ENCODE measurements at places on chromosomes 13 and 19.

- no peak for DNase-seq
These were observed 1199.7 kb downstream of the DIAPH3 start for GRCh38 chr13:58964048-58964447.

- no peak for DNase-seq
These were observed 683.4 kb upstream of the ARGLU1 start for GRCh38 chr13:107251341-107251740.

DNA sequence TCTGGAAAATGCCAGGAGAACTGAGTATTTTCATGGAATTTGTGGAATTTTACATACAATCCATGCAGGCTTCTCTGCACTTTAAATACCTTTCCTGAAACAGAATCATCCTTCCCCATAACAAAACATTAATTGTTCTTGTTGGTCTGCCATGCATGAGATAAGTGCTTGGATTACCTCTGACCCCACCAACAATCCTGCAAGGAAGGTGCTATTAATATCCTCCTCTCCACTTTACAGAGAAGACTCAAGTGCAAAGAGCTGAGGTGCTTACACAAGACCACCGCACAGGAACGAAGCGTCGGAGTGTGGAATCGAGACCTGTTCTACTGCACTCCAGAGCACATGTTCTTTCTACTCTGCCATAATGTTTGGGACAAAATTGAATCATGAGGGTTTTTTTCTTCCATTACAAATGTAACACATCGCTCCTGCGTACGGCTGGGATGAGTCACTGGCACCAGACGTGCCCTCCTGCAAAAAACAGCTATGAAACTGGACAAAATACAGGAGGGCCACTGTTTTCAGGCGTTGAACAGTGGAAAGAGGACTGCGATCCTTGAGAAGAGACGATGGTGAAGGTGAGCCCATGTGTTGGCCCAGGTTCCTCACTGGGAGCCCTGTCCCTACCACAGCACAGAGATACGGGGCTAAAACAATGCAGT is 12.9 kb upstream of the LRRC4B start:
- DNase-seq = no peak

DNA sequence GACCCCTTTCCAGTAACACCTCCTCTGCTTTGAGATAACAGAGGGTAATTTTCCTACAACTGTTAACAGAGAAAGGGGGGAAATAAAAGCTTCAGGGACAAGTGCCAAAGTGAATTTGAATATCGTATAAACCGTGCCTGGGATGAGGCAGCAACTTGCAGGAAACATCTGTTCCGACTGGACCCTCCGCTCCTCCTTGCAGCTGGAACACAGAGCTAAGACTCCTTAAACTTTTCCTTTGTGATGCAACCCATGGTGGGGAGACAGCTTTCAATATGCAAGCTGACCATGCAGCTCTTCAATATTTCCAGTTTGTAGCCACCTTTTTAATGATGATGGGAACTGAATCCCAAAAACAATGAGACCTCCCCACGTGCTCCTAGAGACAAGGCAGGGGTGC is 432.6 kb downstream of the ZNF536 start:
- no peak for DNase-seq

DNA sequence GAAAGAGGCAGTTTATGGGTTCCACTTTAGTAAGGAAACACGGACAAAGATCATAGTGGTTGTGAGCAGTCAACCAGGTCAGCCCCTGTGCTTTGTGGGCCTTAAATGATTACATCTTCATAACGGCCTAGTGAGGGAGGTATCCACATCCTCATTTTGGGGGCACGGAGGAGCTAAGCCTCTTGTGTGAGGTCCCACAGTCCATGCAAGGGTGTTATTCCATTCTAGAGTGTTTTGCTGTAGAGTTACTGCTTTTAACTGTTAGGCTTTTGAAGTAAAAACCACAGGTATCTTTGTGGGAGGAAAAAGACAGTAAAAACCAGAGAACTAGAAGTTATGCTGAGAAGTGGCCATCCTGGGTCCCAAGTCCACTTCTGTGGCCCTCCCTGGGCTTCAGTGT is 4.0 kb downstream of the NOP53 start:
- no peak for DNase-seq

GRCh38 chr13:82791035-82791434 is 1091.2 kb downstream of the SLITRK1 start:
- no peak for DNase-seq

- no peak for DNase-seq
These were observed 92.7 kb downstream of the AKAP11 start for GRCh38 chr13:42364613-42365000.

- DNase-seq = peak; percentile 49
These were observed 529 bp downstream of the ZNF836 start for GRCh38 chr19:52170863-52171320.

DNA sequence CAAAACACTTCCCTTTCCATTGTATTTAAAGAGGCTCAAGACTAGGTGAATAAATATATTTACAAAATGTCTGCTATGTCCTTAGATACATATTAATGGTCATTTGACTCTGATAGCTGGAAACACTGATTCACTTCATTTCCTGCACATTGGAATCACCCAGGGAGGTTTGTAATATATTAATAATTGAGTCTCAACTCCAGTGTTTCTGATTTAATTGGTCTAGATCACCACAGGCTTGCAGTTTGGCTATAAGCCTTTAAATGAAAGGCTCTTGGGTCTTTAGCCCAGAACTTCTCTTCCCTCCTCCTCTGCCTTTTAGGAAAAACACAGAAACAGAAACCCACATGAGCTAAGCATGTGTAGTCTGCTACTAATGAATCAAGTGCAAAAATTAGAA is 378.0 kb downstream of the TBC1D4 start:
- DNase-seq = no peak

- peak; percentile 52 for DNase-seq
These were observed 45.1 kb upstream of the CEACAM21 start for GRCh38 chr19:41530761-41531301.

DNA sequence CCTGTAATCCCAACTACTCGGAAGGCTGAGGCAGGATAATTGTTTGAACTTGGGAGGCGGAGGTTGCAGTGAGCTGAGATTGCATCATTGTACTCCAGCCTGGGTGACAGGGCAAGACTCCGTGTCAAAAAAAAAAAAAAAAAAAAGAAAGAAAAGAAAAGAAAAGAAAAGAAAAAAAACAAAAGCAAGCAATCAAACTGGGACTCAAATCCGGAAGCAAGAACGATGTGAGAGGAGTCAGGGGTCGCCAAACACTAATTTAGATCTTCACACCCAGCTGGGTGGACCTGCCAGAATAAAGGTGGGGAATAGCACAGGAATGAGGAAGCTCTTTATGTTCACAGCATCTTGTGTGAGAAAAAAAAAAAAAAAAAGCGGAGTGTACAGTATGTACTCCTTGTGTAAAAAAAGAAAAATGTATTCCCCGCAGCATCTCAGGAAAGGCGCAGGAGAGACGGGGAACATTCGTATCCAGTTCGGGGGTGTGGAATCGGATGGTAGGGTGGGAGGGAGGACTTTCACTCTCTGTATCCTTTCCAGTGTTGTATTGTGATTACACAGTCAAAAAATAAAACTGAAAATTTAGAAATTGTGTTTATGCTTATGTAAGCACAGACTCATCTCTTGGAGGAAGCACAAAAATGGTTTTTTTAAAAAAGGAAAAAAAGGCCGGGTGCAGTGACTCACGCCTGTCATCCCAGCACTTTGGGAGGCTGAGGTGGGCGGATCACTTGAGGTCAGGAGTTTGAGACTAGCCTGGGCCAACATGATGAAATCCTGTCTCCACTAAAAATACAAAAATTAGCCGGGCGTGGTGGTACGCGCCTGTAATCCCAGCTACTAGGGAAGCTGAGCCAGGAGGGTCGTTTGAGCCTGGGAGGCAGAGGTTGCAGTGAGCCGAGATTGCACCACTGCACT is 7.6 kb downstream of the DNAJB1 start:
- DNase-seq = no peak

DNA sequence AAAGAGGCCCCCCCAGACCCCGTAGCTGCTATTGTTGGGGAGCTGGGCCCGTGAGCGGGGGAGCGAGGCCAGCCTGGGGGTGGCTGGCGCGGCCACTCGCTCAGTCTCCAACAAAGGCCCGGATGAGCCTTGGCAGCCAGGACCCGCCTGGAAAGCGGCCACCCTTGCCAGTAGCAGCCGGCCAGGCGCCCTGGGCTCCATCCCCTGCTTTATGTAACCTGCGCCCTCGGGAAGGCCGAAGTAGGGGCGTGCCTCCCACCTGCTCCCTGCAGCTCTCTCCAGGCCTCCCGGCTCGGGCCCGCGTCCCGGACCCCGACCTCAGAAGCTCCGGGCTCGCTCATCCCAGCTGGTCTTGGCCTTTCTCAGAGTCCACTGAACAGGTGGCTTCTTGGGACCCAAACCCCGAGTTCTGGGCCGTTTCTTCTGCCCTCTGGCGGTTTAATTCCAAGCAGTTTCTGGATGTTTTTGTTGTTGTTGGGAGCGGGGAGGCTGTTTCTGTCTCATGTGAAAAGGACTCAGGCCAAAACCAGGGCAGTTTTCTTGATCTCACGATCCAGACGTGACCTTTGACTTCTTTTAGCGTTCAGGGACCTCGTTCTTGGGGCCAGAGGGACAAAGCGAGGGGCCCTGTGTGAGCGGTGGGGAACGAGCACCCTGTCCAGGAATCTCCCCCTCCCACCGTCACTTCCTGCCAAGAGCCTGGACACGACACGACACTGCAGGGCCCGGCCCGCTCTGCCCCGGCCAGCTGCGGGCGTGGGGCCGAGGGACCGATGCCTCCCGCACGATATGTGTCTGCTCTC is 1.2 kb downstream of the CDC34 start:
- peak; percentile 82 for DNase-seq

Data from femur (tissue), 1 donor.